CD14-positive monocyte (primary cell): ENCODE measurements at places on chromosomes 5 and 9. TPM values are rescaled to one million over a fixed set of nuclear protein-coding genes. Genes with fewer than 3 reads are reported as not detected.

Gene CDC20B
- polyA plus RNA-seq = not detected in 2 replicates

Gene TTC23L
- polyA plus RNA-seq = not detected

Gene SLC45A2
- not detected for polyA plus RNA-seq

GRCh38 chr9:37840560-37841194 is 40.1 kb downstream of the DCAF10 start:
- no peaks in the 10 kb centered on the region for H3K4me1 ChIP-seq
- H3K27ac ChIP-seq = no peak overlapping the region
- no peak overlapping the region for H3K4me3 ChIP-seq

GRCh38 chr9:72704688-72705375 is 183.4 kb downstream of the TMC1 start:
- no peak for DNase-seq
- H3K4me1 ChIP-seq = no peaks in the 10 kb centered on the region
- H3K36me3 ChIP-seq = no peaks in the 10 kb centered on the region
- H3K4me3 ChIP-seq = no peak overlapping the region
- no peaks in the 10 kb centered on the region for H3K27me3 ChIP-seq

GRCh38 chr9:88954066-88954465 is 37.2 kb upstream of the S1PR3 start:
- H3K4me3 ChIP-seq = no peak overlapping the region
- peak; percentile 27 for DNase-seq
- H3K27me3 ChIP-seq = peaks cover 2% of the 10 kb centered on the region
- no peaks in the 10 kb centered on the region for H3K36me3 ChIP-seq

DNA sequence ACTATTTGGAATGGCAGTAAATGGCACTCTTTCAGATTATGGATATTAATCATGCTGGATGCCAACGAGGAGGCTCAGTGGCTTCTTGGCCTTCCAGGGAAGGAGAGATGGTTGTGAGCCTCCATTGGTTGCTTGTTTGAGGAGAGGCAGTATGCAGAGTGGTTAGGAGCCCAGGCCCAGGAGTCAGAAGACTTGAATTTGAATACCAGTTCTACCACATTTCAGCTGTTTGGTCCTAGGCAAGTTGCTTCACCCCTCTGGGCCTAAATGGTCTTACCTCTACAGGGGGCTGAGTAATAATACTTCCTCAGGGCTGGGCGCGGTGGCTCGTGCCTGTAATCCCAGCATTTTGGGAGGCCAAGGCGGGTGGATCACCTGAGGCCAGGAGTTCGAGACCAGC is 52.5 kb downstream of the COL27A1 start:
- peaks cover 6% of the 10 kb centered on the region for H3K4me1 ChIP-seq
- no peak overlapping the region for H3K27ac ChIP-seq
- H3K27me3 ChIP-seq = no peaks in the 10 kb centered on the region
- H3K36me3 ChIP-seq = no peaks in the 10 kb centered on the region
- no peak for DNase-seq

DNA sequence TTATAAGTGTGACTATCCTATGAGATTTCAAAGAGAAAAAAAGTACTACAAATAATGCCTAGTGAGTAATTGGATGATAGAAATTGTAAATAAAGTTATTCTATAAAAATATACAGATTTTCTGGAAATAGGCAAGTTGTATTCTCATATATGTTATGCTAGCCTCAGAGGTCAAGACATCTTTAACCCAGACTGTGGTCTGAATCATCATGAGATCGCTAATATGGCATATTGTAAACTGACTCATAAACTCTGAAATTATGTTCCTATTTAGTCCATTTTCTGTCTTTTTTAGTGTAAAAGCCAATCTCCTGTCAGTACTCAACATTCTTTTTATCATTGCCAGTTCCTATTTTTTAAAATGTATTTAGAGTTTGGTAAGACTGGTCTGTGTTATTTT is 14.2 kb downstream of the LOX start:
- no peak for DNase-seq
- no peak overlapping the region for H3K4me3 ChIP-seq
- no peaks in the 10 kb centered on the region for H3K4me1 ChIP-seq
- H3K36me3 ChIP-seq = no peaks in the 10 kb centered on the region
- H3K27me3 ChIP-seq = no peaks in the 10 kb centered on the region

- H3K4me1 ChIP-seq = no peaks in the 10 kb centered on the region
- no peaks in the 10 kb centered on the region for H3K36me3 ChIP-seq
- H3K4me3 ChIP-seq = no peak overlapping the region
- H3K27me3 ChIP-seq = no peaks in the 10 kb centered on the region
- no peak for DNase-seq
Measured at GRCh38 chr9:136754626-136755301, 3.3 kb downstream of the LCN8 start.
